Activated naive CD8-positive, alpha-beta T cell treated with anti-CD3 and anti-CD28 coated beads for 36 hours (primary cell): ENCODE measurements at places on chromosomes 6 and 20. TPM values are rescaled to one million over a fixed set of nuclear protein-coding genes. Genes with fewer than 3 reads are reported as not detected.

Gene GPRC6A
- not detected for total RNA-seq

Gene NINL
- total RNA-seq = 2.2 TPM

Gene NOL7
- 121 TPM for total RNA-seq

DNA sequence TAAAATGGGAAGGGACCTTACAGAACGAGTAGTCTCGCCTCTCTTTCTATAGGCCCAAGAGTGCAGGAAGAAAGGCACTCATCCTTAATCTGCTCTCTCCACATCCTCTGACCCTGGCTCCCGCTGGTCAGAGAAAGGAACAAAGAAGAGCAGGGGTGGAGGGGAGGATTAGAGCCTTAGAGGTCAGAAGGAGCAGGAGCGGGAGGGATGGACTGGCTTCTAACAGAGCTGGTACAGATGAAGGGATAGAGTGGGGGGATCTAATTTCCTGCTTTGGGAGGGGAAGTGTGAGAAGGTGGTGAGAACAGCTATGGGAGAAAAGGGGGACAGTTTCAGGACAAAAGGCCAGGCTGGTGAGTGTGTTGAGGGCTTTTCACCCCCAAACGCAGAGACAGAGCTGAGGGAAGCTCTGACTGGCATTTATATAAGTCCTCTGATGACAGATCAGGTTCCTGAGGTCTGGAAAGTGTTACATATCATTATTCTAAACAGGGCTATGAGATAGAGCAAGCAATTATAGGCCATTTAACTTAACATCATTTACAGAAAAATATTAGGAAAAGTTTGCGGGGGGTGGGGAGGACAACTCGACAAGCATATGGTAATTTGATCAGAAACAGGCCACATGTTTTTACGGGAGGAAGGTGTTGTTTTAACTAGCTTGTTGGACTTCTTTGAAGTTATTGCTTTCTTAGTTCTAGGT, 111.1 kb downstream of the FOXC1 start:
- H3K36me3 ChIP-seq = peaks cover 9% of the 10 kb centered on the region
- H3K4me3 ChIP-seq = no peak overlapping the region
- H3K27ac ChIP-seq = no peak overlapping the region

- H3K4me3 ChIP-seq = no peak overlapping the region
- no peaks in the 10 kb centered on the region for H3K27me3 ChIP-seq
- H3K4me1 ChIP-seq = no peaks in the 10 kb centered on the region
- DNase-seq = no peak
These were observed 22.3 kb downstream of the COL20A1 start for GRCh38 chr20:63315240-63315689.

GRCh38 chr20:43722153-43722505, 4.7 kb downstream of the GTSF1L start:
- H3K4me3 ChIP-seq = peak overlapping the region; percentile 73
- no peaks in the 10 kb centered on the region for H3K27me3 ChIP-seq
- H3K36me3 ChIP-seq = peaks cover 22% of the 10 kb centered on the region
- DNase-seq = peak; percentile 54

DNA sequence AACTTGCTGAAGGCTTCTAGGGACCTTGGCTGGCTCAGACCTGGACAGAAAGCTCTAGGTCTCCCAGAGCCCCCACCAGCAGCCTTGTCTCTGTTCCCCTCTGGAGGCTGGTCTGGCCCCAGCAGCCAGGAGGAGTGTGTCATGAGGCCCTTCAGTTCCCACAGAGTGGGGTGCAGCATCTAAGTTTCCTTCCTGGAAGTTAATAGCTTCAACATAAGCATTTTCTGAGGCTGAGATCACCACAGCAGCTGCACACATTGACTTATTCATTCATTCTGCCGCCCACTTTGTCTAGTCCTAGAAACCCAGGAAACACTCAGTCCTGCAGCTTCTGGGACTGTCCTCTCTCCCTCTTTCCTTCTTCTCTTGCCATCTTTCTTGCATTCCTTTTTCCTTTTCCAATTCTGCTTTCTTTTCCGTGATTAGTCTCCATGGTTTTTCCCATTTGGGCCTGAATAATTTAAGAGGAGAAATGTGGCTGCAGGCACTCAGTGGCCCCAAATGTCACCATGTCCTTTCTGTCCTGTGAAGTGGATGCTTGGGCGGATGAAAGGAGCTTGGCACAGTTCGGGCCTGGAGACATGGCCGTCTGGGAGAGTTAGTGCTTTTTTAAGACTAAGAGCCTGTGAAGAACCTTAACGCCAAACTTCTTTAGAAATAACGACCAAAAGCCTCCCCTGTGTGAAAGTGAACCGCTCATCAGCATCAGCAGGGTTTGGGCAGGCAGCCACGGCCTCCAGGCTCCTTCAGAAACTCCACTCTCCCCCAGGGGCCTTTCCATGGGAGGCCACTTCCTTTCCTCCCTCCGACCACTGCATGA, 31.0 kb upstream of the PCMTD2 start:
- no peak overlapping the region for H3K27ac ChIP-seq
- peaks cover 7% of the 10 kb centered on the region for H3K4me1 ChIP-seq
- no peak for DNase-seq
- no peak overlapping the region for H3K4me3 ChIP-seq
- no peaks in the 10 kb centered on the region for H3K36me3 ChIP-seq
- no peaks in the 10 kb centered on the region for H3K27me3 ChIP-seq

GRCh38 chr6:160400446-160400845, 52.3 kb downstream of the SLC22A3 start:
- H3K36me3 ChIP-seq = no peaks in the 10 kb centered on the region
- H3K27me3 ChIP-seq = peaks cover 55% of the 10 kb centered on the region
- peaks cover 5% of the 10 kb centered on the region for H3K4me1 ChIP-seq

DNA sequence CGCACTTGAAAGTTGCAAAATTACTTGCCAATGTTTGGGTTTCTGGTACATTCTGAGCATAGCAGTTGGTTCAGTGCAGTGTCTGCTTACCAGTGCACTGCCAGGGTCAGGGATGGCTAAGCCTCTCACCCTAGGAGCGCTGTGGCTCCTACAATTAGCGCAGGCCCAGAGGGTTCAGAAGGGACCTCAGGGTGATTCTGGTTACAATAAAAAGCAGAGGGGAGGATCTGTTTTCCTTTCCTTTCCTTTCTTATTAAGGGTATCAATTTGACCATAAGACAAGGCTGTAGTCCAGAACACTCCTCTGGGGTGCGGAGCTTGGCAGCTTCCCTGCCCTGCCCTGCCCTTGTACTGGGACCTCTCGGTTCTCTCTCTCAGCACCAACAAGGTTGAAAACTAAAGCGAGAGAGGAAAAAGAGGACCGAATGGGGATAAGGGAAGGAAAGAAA, 2.6 kb downstream of the MAFB start:
- no peak overlapping the region for H3K4me3 ChIP-seq
- no peak overlapping the region for H3K27ac ChIP-seq
- peaks cover 3% of the 10 kb centered on the region for H3K4me1 ChIP-seq
- DNase-seq = no peak
- H3K36me3 ChIP-seq = no peaks in the 10 kb centered on the region

DNA sequence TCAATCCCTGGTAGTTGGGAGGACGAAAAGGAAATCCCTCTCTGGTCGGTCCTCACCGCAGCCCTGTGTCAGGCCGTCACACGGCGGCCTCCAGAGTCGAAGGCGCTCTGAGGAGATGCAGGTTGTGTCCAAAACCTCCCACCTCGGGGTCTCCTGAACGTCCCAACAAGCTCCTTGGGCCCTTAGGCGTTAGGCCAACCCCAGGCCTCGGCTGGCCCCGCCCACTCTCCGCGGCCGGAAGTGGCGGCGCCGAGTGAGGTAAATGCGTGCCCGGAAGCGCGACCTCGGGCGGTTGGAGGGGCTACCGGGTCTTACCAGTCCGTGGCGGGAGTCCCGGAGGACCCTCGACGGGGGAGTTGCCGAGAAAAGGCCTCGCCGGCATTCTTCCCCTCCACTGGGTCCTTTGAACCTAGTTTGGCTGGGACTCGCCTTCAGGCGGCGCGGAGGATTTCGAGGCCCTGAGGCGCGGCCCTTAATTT, at the start of gene TDRD6:
TDRD6 (plus strand) TSS at position 267 of the 479 bp plus-strand sequence. CDS start 244 bp downstream, outside the sequence.
- H3K4me1 ChIP-seq = no peaks in the 10 kb centered on the region
- H3K27ac ChIP-seq = no peak within 1 kb of the TSS
- H3K36me3 ChIP-seq = no peaks in the 10 kb centered on the region
- H3K27me3 ChIP-seq = peaks cover 11% of the 10 kb centered on the region

DNA sequence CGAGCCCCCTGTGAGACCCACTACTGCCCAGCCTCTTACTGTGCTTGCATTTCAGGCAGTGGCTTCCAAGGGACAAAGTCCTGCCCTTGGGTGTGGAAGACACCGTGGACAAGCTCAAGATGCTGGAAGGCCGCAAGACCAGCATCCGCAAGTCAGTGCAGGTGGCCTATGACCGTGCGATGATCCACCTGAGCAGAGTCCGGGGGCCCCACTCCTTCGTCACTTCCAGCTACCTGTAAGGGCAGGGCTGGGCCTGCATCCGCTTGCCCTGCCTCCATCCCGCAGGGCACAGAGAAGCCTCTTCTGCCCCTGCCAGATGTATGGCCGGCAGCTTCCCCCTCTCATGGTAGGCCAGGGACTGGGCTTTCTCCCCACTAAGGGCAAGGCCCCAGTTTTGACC, 33.8 kb downstream of the BRPF3 start:
- H3K4me3 ChIP-seq = no peak overlapping the region
- H3K36me3 ChIP-seq = peaks cover 5% of the 10 kb centered on the region
- H3K27me3 ChIP-seq = no peaks in the 10 kb centered on the region
- DNase-seq = no peak
- no peaks in the 10 kb centered on the region for H3K4me1 ChIP-seq

Gene DYNLT2
- total RNA-seq = 2.0 TPM

DNA sequence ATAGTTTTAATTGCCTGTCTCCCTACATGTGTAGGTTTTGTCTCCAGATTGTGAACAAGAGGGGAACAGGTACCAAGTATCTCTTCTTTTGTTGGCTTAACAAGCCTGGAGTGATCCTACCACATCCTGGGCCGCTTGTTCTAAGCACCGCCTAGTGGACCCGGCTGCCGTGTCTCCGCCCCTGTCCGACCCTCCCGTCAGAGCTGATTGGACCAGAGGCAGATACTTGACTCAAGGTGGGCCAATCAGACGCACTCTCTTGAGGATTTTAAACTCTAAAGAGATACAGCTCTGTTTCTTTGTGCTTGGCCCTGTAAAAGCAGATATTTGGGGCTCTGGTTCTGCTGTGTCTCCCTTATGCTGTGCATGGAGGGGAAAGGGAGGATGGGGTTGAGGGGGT, 68.2 kb downstream of the PRDM1 start:
- peaks cover 8% of the 10 kb centered on the region for H3K27me3 ChIP-seq
- no peak for DNase-seq
- peaks cover 16% of the 10 kb centered on the region for H3K4me1 ChIP-seq
- no peak overlapping the region for H3K4me3 ChIP-seq
- peaks cover 7% of the 10 kb centered on the region for H3K36me3 ChIP-seq

Gene ABHD16B
- not detected for total RNA-seq

- H3K36me3 ChIP-seq = no peaks in the 10 kb centered on the region
- H3K4me3 ChIP-seq = no peak overlapping the region
- H3K27ac ChIP-seq = no peak overlapping the region
- no peaks in the 10 kb centered on the region for H3K4me1 ChIP-seq
- DNase-seq = no peak
These were observed 703.2 kb downstream of the HDGFL1 start for GRCh38 chr6:23272536-23272935.

DNA sequence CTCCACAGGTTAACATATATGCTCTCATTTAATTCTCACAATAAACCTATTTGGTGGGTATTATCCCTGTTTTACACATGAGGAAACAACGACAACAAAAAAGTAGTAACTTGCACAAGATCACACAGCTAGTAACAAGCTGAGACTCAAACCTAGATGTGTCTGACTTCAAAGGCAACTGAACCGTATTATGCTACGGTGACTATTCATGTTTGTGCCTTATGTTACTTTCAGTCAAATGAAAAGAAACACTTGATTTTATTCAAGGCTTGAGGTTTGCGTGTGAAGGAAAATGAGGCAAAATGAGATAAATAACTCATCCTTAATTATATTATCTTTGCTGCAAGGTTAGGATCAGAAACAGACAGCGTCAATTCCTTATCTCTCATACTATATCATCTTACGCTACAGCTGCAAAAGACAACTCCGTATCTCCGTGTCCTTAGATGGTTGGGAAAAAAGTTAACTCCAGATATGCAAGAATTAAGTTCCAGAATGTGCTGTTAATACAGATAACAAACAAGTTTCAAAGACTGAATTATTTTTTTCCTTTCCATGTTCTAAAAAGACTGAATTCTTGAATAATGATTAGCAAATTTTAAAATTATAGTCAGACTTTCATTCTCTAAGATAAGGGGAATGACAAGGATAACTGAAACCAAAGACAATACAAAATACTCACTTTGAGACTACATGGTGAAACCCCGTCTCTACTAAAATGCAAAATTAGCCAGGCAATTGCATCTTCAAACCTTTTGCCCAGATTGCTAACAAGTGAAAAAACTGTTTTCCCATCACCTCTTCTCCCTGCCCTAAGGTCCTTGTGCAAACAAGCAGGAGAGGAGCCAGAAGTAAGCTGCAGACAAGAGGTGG, 27.8 kb downstream of the STAU1 start:
- H3K4me3 ChIP-seq = no peak overlapping the region
- H3K27me3 ChIP-seq = no peaks in the 10 kb centered on the region
- H3K36me3 ChIP-seq = peaks cover 37% of the 10 kb centered on the region

DNA sequence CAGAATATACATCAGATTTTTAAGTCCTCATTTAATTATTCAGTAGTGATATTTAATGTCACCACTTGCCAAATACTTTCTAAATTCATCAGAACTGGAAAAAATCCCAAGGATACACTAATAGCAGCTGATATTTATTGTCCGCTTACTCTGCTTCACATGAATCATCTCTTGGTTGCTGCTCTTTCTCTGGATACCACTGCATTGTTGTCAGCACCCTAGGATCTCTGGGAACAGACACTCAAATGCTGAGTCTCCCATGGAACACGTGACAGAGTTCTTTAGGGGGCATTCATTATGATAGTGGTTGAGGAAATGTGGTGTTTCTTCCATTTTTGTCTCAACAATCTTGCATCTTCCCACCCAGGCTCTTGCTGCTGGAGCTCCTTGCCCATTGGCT, 318.0 kb downstream of the RFPL4B start:
- no peak overlapping the region for H3K4me3 ChIP-seq
- DNase-seq = no peak
- no peaks in the 10 kb centered on the region for H3K36me3 ChIP-seq
- no peak overlapping the region for H3K27ac ChIP-seq
- no peaks in the 10 kb centered on the region for H3K4me1 ChIP-seq

DNA sequence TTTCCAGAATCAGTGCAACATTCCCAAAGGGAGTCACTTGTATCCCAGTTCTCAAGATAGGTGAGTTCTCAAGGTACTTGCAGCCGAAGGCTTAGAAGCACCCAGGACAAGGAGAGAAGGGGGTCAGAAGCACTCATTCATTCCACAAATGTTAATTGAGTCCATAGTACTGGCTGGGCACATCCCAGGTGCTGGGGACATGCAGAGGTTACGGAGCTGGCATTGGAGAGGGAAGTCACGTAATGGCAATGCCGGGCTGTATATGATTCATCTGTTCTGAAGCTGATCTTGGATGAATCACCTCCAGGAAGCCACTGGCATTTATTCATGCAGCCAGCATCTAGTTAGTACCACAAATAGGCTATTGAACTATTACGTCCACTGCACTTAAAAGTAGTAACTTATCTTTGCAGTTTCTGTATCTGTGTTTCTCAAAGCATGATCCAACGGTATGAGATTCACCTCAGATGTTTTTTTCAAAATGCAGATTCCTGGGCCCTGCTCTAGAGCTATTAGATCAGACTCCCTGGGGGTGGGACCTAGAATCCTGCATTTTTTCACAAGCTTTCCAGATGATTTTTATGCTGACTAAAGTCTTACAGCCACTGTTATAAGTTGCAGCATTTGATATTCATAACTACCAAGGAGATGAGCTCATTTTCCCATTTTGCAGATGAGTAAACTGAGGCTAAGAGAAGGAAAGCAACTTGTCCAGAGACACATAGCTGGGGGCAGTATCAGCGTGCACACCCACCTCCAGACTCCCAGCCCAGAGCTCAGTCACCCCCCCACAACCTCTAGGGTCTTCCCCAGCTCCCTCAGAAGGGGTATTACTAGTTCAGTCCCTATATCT, 44.1 kb upstream of the ID1 start:
- H3K36me3 ChIP-seq = peaks cover 36% of the 10 kb centered on the region
- H3K27ac ChIP-seq = peak overlapping the region; percentile 66
- H3K27me3 ChIP-seq = no peaks in the 10 kb centered on the region
- peaks cover 17% of the 10 kb centered on the region for H3K4me1 ChIP-seq
